ENCODE measurements at places on chromosomes 6 and 20.

- no peak for DNase-seq
These were observed 8.0 kb upstream of the RTF2 start for GRCh38 chr20:56460459-56460858.

DNA sequence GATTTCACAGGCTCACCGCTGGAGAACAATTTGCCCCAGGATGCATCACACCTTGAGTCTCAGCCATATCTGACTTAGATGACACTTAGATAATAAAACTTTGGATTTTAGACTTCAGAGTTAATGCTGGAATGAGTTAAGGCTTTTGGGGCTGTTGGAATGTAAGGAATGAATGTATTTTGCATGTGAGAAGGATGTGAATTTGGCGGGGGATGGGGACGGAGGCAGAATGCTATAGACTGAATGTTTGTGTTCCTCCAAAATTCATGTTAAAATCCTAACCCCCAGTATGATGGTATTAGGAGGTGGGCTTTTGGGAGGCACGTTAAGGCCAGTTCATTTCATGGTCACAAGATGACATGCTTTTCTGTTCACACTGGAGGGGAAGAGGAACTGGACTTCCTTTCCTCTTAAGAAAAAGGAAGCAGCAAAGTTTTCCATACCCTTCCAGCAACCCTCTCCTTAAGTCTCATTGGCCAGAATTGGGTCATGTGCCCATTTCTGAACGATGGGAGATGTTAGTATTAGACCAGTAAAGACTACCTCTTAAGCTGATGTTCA, 5.8 kb upstream of the SRXN1 start:
- DNase-seq: no peak

DNA sequence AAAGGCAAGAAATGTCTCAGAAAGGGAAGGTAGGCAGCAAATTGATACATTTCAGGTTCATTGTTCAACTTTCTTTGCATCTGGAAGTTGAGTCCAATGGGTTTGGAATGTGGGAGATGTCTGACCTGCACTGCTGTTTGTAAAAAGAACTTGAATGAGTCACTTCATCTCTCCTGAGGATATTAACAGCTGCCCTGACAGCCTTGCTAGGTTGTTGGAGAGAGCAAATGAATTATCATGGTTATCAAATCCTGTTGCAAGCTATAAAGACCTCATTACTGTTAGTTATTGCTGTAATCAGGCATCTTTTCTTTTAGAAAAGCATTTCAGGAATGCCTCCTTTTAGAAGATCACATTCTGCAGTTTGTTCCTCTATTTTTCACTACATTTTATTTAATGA, 23.0 kb upstream of the FLRT3 start:
- DNase-seq: no peak

DNA sequence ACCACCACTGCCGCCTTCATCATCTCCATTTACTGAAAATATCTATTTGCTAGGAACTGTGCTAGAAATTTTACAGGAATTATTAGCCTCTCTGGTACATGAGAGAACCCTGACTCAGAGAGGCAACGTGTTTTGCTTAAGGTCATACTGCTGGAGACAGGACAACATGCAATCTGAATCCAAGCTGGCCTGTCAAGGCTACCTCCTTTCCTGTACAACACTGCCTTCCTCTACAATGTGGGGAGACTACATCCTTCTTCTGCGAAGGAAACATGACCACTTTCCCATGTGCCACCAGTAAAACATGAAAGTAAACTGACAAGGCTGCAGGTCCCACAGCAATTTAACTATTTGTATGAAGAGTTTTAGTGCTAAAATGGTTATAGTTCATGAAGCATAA, 200.9 kb downstream of the BACH2 start:
- DNase-seq: no peak

GRCh38 chr6:137819740-137820139, 47.3 kb upstream of the TNFAIP3 start:
- DNase-seq: no peak

GRCh38 chr20:38191654-38192053, 26.6 kb upstream of the TGM2 start:
- DNase-seq: no peak

DNA sequence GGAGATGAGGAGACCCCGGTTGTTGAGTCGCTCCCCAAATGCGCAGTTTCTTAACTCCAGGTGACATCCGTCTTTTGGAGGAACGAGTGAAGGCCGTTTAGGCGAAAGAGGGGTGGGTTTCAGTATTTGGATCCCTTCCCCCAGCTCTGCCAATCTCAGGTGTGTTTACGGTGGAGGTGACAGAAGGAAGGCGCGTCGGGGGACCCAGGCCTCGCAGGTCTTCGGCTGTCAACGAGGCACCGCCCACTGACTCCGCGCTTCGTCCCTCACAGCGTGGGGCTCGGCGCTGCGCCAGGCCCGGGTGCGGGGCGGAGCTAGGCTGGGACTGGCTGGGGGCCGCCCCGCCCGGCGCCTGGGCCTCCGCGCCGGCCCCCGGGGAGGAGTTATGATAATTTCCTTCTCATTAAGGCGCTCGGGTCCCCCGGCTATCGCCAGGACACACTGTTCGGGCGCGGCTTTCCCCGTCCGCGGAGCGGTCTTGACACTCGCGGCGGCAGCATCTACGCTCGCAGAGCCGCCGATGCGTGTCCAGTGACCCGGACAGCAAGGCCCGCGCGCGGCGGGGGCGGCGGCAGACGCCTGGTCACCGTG, at the start of gene TFAP2C:
Gene TFAP2C, plus strand, starts transcription at position 434 of the 591 bp plus-strand sequence. CDS start 239 bp downstream, outside the sequence.
- peak; percentile 74 for DNase-seq

GRCh38 chr20:50089787-50090177, 23.2 kb downstream of the UBE2V1 start:
- DNase-seq: no peak

Measured in NCI-H1048 (cell line).